WTC11 (cell line): ENCODE measurements at places on chromosomes 1 and 21.

DNA sequence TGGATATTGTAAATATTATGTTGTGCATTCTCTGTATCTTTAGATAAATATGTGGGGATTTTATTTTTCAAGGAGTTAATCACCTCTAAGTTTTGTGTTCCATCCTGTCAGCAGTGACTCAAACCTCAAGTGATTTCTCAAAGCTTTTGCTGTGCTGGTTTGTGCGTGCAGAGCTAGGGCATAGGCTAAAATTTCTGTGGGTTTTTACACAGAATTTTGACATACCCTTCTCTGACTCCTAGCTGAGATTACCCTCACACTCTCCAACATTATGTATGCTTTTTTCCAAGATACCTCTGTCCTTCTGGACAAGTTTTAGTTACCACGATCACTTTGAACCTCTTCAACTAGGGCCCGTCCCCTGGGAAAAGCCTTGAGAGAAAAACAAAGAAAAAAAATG lies 384.9 kb downstream of the NCAM2 start:
- no peak for DNase-seq

DNA sequence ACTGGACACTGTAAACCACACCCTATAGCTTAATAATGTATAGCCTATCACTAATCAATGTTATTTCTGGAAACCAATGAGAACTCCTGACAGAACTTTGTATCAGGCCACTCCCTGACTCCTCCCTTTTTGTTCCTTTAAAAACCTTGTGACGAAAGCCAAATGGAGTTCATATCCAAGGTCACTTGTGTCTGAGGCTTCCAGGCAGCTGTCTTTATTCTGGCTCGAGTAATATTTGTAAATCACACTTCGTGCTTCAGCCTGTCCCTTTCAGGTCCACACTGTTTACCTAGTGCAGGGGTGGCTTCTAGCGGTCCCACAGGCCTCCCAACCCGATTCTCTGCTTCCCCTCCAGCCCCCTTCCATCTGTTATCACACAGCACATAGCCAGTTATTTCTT lies 16.2 kb upstream of the CAPN9 start:
- DNase-seq = no peak

DNA sequence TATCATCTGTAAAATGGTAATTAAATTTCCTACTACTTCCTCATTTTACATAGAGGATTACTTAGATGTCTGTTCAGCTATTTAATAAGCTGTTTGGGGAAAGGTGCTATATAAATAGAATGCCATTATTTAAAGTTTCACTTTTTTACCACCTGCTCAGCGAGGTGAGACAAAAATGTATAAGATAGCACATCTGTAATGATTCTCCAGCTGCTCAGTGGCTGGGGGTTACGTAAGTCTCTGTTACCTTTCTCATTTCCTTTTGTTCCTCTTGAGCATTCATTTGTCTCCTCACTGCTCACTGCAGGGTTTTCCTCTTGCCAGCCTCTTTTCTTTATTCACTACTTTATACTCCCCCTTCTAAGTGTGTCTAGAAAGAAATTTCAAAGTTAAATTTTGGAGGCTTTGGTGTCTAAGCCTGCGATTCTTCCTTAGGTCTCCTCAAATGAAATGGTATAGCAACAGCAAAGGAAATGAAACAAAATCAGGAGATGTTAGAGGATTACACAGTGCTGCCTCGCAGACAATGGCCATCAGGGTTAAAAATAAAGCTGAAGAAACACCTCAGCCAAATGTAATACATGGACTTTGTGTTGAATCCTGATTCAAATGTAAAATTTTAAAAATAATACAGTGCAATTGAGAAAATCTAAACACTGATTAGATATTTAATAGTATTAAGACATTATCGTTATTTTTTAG lies 6.8 kb downstream of the RGS8 start:
- DNase-seq = no peak

DNA sequence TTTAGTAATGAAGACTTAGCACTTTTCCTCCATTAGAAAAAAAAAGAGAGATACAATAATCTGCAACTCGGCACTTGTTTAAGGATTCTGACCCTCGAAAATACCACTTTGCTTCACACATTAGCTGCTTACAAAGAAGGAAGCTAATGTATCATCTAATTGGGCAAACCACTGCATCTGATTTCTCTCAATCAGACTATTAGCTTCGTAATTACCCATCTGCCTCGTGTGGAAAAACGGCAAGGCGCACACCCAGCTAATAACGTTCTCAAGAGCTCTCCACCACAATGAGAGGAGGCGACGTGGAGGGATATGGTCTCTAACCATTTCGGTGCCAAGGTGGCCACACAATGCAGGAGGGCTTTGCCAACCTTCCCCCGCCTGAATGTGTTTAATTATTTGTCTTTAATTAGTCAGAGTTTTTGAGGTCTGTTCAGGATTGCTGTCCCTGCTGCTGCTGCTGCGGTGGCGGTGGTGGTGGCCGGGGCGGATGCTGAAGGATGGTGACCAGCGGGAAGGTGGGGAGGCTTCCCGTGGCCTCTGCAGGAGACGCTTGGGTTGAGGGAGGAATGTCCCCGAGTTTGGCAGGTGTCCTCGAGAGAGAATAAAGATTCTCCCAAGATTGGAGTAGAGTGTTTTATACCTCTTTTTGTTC lies 374.5 kb downstream of the RPS6KC1 start:
- DNase-seq = no peak

- DNase-seq = no peak
Observed at GRCh38 chr1:10835421-10835820, 39.0 kb upstream of the CASZ1 start.

DNA sequence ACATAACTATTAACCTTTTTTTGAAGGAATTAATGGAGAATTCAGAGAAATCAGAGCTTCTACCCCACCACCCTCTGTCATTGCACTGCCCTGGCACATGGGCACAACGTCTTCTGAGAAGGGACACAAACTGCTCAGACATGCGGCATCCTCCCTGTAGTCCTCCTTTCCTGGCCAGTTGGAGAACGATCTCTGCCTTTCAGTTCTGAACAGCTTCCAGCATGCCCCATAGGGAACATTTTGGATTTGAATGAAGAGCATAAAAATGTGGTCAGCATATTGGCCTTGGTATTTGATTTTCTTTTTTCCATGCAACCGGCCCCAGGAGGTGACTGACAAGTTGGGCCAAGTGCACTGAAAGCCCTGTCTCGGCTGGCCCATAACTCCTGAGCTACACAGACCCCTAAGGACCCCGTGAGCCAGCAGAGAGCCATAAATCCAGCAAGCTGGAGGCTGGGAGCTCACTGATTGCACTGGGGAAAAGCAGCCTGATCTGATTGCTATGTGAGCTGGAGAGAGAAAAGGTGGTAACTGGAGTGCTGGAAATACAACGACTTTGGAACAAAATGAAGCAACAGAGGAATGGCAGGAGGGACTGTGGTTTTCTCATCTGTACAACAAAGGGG lies 10.9 kb upstream of the BLACAT1 start:
- DNase-seq = no peak

DNA sequence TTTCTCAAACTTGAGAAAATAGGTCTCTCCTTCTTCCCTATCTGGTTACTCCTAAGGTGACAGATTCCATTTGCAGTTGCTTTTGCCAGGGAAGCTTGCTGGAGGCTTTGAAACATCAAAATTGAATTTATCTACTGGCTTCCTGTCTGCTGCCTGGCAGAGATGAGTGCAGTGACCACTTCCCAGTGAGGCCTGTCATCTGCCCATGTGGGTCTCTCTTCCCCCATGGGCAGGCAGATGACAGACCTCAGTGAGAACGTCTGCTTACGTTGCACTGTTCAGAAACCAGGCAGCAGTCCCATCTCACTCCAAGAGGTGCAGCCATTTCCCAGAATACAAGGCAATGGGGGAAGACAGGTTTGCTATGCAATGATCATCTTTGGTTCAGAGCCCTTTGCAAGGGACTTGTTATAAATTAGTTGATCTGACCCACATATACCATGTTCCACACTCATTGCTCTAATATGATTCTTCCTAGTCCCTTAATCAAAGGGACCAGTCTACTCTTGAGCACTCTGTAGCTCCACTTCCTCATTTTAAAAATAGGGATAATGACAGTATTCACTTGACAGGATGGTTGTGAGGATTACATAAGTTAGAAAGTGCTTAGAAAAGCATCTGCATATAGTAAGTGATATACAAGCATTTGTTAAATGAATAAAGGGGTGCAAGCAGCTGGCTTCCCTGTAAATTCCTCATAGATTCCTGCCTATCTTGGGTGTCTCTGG lies 10.6 kb downstream of the PGBD5 start:
- no peak for DNase-seq

GRCh38 chr21:46248422-46248782 lies 19.8 kb upstream of the LSS start:
- DNase-seq = no peak

GRCh38 chr1:227317011-227317451 lies 1.3 kb downstream of the CDC42BPA start:
- DNase-seq = no peak

DNA sequence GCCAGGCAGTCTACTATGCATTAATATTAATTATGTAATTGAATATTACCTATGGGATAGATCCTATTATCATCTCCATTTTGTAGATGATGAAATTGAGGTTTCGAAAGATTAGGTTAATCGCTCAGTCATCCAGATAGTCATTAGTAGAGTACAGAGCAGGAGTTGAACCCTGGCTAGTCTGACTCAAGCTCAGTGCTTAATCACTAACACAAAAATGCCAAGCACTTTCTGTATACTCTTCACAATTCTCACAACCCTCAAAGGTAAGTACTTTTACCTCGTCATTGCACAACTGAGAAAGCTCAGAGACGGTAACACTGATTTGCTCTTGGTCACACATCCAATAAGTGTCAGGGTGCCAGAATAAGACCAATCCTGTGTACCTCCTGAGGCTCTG lies 280.2 kb upstream of the PLXNA2 start:
- no peak for DNase-seq

DNA sequence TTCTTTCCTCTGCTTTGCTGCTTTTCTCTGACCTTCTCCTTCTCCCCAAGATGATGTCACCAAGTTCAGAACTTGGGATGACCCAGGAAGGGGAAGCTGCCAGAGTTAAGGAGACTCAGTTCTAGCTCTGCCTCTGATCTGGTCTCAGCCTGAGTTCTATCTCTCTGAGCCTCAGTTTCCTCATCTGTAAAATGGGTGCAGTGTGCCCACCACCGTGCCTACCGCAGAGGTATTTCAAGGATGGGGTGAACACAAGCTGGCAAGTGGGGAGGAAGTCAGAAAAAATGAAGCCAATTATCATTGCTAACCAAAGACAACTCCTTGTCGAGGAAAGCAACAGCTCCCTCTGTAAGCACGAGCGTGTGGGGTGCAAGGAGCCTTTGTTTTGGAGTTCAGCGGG lies 249.7 kb downstream of the KAZN start:
- DNase-seq = no peak

DNA sequence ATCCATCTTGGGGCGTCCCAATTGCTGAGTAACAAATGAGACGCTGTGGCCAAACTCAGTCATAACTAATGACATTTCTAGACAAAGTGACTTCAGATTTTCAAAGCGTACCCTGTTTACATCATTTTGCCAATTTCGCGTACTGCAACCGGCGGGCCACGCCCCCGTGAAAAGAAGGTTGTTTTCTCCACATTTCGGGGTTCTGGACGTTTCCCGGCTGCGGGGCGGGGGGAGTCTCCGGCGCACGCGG lies 282 bp upstream of the SOD1 start:
- DNase-seq = no peak

DNA sequence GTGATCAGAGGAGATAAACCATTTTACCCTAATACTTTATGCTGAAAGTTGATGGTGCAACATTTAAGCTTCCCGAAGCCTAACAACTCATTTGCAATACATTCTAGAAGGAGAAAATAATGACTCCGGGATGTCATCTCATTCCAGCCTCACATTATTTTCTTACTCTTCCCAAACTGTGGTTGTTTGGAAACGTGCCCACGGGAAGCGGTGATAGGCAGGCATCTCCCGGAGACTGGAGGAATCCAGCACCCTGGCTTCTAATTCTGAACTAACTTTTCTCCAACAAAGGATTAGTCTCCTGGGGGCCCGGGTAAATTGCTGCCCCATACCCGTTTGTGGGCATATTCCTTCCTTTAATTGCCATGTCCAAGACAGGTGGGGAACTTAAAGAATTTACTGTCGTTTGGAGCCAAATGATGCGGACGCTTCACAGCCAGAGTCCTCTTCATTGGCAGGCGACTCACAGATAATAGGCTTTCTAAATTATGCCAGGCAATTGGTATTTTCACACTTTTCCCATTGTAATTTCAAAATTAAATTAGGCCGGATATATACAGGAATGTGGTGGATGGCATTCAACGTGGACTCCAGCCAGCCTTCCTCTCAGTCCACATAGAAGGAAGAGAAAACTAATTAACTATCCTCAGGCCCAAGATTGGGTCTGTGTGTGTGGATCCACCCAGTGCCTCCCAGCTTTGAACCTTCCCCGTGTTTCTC lies 278.1 kb downstream of the AJAP1 start:
- no peak for DNase-seq

DNA sequence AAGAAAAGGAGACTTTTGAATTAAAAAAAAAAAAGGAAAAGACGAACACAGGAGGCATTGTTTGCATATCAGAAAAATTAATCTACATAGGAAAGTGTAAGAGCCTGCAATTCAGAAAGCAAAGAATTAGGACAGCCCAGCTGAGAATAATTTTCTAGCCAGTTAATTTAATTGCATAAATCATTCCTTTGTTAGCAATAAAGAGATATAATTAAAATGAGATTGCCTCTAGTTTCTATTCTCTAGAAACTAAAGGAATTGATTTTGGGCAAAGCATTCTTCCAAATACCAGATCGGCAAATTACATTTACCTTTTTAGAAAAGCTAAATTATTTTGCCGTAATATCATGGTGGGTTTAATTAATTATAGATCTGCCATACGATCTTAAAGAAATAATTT lies 46.0 kb downstream of the NUF2 start:
- DNase-seq = no peak

- DNase-seq = no peak
Observed at GRCh38 chr1:200774735-200775444, 36.2 kb downstream of the CAMSAP2 start.

DNA sequence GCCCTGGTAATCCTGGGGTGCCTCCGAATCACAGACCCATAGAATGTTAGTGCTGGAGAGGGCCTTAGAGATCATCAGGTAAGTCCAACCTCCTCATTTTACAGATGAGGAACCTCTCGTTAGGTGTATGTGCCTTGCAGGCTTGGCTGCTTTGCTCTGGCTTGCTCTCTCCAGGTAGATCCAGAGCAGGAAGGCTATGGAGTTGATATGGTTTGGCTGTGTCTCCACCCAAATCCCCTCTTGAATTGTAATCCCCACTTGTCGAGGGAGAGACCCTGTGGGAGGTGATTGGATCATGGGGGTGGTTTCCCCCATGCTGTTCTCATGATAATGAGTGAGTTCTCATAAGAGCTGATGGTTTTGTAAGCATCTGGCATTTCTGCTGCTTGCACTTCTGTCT lies 186.0 kb upstream of the PLXNA2 start:
- DNase-seq = no peak

DNA sequence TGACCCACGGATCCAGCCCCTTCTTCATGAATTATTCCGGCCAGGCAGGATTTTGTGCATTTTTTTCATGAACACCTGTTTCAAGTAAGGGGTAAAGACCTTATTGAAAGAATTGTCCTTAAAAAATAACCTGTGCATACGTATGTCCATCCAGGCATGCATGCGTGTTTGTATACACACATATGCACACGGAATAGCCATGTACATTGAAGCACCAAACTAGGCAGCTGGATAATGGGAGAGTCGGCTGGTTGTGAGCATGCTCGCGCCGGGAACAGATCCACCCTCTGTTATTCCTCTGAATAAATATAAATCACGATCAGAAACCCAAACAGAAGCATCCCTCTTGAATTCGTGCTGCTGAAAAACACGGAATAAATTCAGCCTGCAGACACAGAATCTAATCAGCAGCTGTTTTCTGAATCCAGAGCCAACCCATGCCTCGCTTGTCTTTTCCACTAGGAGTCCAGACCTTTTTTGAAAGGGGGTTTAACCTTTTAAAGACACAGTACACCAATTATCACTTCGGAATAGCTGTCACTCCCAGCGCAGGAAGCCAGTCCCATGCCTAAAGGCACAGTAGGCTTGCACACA lies at the start of gene HIVEP3:
Gene HIVEP3, minus strand, starts transcription at position 473 of the 594 bp plus-strand sequence.
- DNase-seq = no peak
